Stimulated activated CD4-positive, alpha-beta T cell treated with anti-CD3 and anti-CD28 coated beads, Interleukin-15, amount 100 ng/mL, for 1 hour (primary cell): ENCODE measurements at places on chromosomes 3 and 15.

GRCh38 chr15:48522911-48523310, 122.6 kb downstream of the FBN1 start:
- DNase-seq, result no peak

DNA sequence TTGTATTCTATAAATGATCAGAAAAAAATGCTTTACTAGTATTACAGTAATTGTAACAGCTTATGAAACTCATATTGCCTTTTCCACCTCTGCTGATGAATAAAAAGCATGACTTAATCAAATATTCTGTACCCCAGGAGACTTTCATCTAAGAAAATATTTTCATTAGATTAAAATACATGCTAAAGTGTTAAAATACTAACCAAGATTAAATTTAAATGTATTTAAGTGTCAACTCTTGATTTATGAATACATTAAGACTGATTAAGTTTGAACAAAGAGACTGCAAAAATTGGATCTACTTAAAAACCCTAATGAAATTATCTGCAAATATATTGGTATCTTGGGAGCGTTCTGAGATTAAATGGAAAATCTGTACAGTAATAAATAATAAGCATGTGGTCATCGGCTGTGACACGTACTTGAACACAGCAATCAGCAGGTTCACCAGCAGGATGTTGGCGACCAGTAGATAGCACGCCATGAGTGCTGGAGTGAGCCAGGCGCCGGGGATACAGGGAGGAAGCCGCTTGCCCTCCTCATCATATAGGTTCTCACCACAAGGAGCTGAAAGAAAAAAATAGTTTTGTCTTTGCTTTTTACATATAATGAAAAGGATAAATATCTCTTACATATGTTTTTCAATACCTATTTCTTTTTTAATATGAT, 36.6 kb upstream of the MTMR10 start:
- DNase-seq, result no peak

- no peak for DNase-seq
These were observed 500 bp downstream of the PARP6 start for GRCh38 chr15:72271895-72272212.

GRCh38 chr15:59099162-59099685, 5.7 kb upstream of the CCNB2 start:
- DNase-seq, result no peak

- DNase-seq, result no peak
These were observed 58.4 kb upstream of the LRTM1 start for GRCh38 chr3:54986294-54986693.

GRCh38 chr3:175535351-175535750, 676.2 kb downstream of the NAALADL2 start:
- no peak for DNase-seq

DNA sequence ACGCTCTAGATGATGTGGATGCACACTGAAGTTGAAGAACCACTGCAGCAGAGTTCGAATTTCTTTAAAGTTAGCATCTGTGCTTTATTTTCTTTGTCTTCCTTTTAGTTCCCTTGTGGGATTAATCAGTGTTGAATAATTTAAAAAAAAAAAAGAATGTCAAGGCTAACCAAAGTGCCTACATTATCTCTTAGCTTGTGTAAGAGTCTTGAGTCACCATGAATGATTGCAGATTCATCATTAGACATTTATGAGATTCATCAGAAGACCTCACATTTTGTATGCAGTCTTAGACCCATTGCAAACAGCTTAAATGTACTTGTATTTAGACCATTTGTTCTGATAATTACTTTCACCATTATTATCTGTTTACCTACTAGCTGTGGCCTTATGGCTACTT, 182.2 kb downstream of the FNDC3B start:
- DNase-seq, result no peak
